AML-193 (cell line): ENCODE measurements at places on chromosomes 12 and 14.

GRCh38 chr12:16605642-16606116 lies 283 bp downstream of the LMO3 start:
- no peak for DNase-seq

GRCh38 chr12:111455448-111456320 lies 50.0 kb downstream of the SH2B3 start:
- DNase-seq: no peak

GRCh38 chr12:115598871-115599811 lies 678.4 kb downstream of the MED13L start:
- no peak for DNase-seq

- no peak for DNase-seq
These were observed 154.0 kb upstream of the SSTR1 start for GRCh38 chr14:38053666-38054065.

DNA sequence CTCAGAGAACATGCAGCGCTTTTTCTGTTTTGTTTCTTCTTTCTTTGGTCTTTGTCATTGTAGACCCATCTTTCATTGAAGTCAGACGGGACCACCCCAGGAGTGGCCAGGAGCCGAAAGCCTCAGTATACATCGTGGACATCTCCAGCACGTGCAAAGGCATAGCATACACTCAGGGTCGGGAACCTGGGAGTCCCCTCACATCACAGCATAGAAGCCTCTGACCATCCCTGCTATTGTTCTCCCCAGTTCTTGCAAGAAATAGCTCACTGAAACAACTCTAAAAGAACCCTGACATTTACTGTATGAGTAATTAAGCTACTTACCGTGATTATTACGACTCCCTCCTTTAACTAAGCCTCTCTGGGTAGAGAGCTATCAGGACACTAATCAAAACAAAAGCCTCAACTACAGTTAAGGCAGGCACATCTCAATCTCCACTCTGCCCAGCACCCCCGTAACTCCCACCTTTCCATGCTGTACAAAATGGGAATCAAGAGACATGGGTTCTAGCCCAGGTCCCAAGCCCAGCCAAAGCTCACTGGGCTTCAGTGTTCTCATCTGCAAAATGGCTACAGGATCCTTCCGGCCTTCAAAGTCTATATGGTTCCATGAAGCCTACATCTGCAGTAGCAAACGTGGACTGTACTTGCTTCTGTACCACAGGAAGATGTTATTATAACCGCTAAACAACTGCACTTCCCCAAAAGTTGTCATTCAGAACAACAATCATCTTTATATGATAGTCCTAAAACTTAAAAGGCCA lies 6.7 kb downstream of the CCDC88C start:
- DNase-seq: no peak

DNA sequence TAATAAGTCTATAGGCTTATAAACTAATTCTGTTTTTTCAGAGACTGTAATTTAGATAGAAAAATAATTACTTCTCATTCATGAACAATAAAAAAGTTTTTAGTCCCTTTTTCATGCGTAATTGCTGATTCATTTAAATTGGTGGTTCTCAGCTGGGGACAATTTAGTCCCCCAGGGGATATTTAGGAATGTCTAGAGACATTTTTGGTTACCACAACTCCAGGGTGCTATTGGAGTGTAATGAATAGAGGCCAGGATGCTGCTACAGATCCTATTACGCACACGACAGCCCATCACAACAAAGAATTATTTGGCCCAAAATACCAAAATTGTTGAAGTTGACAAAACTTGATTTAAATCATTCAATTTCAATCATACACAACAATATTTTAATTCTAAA lies 22.8 kb upstream of the VCPKMT start:
- DNase-seq: no peak

DNA sequence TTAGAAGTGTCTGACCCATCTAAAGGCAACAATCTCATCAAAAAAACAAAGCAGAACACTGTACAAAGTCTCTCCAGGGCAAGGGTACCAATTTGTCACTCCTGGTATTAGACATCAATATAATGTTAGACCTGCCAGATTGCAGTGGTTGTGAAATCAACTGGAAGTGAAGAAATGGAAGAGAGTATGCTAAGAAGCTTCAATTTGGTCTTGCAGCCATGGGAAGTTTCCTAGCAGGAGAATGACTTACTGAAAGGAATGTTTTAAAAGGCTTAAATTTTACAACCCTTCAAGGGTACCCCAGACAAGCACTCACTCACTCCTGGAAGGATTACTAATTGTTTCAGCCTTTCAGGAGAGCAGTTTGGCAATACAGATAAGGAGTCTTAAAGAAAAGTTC lies 18.9 kb downstream of the LLPH start:
- DNase-seq: peak; percentile 42

DNA sequence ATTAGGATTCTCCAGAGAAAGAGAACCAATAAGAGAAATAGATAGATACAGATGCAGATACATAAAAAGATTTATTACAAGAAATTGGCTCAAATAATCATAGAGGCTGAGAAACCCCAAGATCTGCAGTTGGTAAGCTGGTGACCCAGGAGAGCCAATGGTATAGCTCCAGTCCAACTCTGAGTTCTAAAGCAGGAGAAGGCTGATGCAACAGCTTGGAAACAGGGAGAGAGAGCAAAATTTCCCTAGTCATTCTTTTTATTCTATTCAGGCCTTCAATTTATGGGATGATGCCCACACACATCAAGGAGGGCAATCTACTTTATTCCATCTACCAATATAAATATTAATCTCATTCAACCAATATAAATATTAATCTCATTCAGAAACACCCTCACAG lies 218.2 kb downstream of the PRKD1 start:
- no peak for DNase-seq

- no peak for DNase-seq
These were observed 10.1 kb downstream of the PTGDR start for GRCh38 chr14:52277552-52277951.

DNA sequence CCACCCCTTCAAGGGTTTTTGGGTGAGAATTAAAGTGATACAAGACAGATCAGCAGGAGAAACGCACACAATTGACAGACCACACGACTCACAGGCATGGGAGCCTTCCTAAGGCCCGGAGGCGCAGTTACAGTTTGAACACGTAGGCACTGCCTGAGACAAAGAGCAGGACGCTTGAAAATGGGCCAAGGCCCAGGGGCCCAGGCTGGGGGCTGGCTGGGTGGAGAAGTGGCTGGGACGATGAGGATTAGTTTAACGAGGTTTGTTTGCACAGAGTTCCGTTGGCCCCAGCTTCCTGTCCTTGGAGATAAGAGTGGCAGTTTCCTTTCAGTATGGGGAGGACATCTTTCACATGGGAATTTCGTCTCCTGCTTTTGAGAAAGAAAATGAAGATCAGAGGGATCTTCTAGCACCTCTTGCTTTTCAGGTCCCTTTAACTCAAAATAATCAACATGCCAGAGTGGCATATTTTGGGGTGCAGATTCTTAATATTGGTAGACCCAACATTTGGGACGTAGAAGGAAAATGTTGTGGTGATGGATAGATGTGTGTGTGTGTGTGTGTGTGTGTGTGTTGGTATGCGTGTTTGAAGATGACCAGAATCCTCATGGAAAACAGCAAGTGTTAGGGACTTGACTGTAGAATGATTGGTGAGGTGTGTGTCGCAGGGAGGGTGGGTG lies 44.6 kb downstream of the DLK1 start:
- no peak for DNase-seq

DNA sequence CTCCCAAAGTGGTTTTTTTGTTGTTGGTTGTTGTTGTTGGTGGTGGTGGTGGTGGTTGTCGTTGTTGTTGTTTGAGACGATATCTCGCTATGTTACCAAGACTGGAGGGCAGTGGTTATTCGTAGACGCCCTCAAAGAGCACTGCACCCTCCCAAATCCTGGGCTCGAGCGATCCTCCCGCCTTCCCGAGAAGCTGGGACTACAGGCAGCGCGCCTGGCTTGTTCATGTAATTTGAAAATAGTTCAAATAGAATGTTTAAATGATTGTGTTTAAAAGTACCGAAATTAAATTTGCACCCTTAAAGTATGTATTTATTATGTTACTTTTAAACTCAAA lies 439 bp upstream of the ANAPC5 start:
- DNase-seq: no peak

- DNase-seq: no peak
These were observed 2.2 kb downstream of the ZNF839 start for GRCh38 chr14:102321456-102322422.

DNA sequence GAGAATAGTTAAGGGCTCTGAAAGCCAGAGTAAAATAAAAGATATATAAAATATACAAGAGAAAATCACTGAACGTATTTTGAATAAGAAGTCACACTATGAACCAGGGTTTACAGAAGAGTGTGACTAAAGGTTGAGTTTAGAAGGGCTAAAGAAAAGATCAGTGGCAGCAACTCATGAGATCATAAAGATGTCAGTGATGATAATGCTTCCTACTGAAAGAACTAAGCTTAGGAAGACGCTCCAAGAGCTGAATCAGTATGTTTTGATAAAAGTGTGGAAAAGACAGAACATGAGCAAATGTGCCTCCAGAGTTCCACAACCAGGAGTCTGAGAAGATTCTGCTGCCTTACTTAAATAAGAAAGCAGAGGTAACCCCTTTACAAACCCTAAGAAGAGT lies 74.6 kb downstream of the KITLG start:
- no peak for DNase-seq

GRCh38 chr12:77835969-77836368 lies 5.3 kb downstream of the NAV3 start:
- no peak for DNase-seq

- no peak for DNase-seq
These were observed 1314.6 kb upstream of the TMEM132C start for GRCh38 chr12:126952096-126953007.

GRCh38 chr12:101792046-101792931 lies 38.5 kb downstream of the GNPTAB start:
- DNase-seq: no peak

- DNase-seq: no peak
These were observed 214.3 kb upstream of the NUDT4 start for GRCh38 chr12:93163260-93164036.

- no peak for DNase-seq
These were observed 36.7 kb downstream of the PTPRR start for GRCh38 chr12:70883855-70884254.

DNA sequence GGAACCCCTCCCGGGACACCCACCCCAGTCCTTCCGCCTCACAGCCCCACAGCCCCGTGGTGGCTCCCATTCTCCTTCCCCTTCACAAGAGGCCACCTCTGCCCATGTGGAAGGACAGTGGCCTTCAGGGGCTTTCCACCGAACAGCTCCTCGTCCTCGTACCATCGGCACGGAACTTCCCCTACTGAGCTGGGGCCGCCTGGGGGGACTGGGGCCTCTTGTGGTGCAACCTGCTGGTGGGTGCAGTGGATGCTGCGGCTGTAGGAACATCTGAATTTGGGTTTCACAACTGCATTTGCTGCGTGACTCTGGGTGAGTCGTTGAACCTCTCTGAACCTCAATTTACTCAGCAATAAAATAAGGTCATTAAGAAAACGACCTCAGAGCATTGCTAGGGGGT lies 50.9 kb downstream of the RFLNA start:
- no peak for DNase-seq

DNA sequence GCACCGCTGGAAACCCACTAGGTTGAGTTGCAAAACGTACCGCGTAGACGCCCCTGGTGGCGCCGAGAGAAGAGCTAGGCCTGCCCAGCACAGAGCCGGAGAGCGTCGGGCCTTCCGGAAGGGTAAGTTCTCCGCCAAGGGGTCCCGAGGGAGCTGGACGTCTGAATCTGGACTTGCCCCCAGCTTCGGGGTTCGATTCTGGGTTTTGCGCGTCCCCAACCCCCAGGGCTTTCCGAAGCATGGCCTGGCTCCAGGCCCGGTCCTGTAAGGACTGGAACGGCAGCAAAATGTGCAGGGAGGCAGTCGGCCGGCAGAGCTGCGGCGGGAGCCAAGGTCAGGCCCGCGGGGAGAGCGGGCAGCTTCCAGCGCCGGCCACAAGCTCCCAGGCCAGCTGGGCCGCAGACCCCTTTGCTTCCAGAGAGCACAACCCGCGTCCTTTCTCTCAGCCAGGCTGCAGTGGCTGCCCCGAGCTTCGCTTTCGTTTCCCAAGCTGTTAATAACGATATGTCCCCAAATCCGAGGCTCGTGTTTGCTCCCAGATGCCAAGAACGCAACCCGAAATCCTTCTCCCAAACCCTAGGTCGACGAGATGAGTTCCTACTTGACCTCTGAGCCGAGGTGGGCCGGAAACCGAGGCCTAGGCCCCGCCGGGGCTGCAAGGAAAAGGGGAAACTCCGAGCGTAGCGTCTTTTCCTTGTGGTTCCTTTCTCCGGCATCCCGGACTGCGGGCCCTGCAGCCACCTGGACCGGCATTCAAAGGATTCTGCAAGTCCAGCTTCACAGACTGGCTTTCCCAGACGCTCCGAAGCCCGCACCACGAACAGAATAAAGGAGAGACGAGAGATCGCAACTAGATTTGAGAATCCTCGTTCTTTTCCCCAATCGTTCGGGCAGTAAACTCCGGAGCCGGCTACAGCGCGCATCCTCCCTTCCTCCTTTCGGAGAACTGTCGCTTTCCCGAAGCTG lies 3.2 kb upstream of the TBX5 start:
- DNase-seq: no peak

- DNase-seq: no peak
These were observed 28.4 kb downstream of the GSG1 start for GRCh38 chr12:13075118-13075480.

DNA sequence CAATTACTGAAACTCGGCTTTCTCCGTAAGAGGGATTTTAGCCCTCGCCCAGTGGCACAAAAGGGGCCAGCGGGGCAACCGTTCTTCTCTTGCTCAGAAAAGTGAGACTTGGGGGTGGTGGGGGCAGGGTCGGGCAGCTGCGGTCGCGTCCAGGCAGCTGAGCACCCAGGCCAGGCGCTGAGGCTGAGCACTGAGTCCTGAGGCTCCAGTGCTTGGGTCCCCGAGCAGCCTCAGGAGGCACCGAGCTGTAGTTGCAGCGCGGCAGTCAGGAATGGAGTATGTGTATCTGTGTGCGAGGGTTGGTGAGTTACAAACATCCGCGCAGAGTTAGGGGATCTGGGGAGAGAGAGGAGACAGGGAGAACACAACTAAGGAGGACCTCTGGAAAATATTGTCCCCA lies 4.1 kb upstream of the HOXC6 start:
- no peak for DNase-seq

DNA sequence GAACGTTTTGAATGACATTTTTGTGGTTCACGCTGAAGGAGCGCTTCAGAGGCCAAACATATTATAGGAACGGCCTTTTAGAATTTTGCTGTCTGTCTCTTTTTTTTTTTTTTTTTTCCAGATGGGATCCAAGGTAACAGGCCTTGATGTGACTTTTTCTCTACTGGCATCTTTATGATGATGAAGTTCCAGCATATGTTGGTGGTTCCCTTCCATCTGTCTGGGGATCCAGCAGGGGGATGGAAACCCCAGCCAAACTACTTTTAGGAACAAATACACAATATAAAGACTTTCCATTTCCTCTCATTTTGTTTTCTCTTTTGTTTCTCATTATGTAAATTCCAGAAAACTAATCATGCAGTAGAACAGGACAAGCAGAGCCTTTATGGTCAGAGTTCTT lies 239.3 kb upstream of the PRICKLE1 start:
- no peak for DNase-seq
